Activated naive CD8-positive, alpha-beta T cell treated with anti-CD3 and anti-CD28 coated beads for 36 hours (primary cell): ENCODE measurements at places on chromosomes 13 and 19.

GRCh38 chr19:10826231-10826630, 9.8 kb downstream of the TMED1 start:
- no peak for DNase-seq

- no peak for DNase-seq
Observed at GRCh38 chr19:45765702-45766295, 3.3 kb downstream of the SIX5 start.

GRCh38 chr13:34862716-34863115, 79.4 kb upstream of the NBEA start:
- DNase-seq, result no peak

DNA sequence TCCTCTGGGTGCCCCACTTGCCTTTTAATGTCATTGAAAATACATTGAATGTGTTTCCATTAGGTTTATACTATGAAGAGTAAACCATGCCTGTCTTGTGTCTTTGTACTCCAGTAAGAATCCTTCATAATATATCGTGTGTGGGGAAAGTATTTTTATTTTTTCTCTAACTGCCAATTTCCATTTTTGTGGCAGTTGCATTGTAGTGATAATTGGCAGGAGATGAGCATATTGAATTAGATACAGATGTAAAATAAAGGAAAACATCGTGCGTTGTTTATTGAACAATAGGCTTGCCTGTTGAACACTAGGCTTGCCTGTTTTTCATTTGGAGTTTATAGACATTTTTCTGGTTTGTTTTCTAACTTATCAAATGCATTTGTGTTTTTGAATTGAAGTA, 218.8 kb downstream of the NBEA start:
- DNase-seq, result no peak

- no peak for DNase-seq
Observed at GRCh38 chr19:30064348-30064699, 122.3 kb downstream of the URI1 start.

- no peak for DNase-seq
Observed at GRCh38 chr13:76385586-76385985, 500.6 kb downstream of the KCTD12 start.

GRCh38 chr13:41019578-41020347, 647 bp upstream of the ELF1 start:
- DNase-seq, result no peak

- no peak for DNase-seq
Observed at GRCh38 chr19:7832009-7832408, 2.0 kb downstream of the EVI5L start.

DNA sequence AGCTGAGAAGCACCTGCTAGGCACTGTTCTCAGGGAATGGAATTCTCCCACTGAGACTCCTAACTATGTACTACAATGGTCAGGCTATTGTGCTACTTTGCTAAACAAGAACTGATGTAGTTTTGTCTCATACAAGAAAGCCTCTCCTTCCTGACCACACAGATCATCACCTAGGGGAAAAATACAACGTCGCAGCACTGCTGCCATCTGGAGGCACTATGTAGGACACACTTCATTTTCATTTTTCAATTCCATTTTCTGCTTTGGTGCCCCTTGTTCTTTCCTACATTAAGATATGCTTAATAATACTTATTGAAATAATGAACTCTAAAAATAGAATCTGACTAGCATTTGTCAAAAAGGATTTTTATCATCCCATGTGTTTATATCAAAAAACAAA, 21.1 kb downstream of the PROSER1 start:
- DNase-seq, result no peak

DNA sequence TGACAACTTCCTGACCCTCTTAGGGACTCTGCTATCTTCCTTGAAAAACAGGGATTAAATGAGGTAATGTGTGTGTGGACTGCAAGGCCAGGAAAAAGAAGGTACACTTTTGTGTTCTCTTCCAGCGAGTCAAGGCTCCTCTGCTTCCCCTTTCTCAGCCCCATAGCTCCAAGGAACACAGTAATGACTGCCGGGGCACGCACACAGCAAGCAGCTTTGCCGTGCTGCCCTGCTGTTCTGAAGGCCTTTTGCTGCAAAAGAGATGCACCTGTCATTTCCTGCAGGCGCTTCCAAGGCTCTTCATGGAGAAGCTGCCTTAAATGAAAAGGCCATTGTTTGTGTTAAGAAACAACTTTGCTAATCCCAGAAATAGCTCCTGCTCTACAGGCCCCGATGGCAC, 84.6 kb downstream of the CYSLTR2 start:
- DNase-seq, result no peak

- no peak for DNase-seq
Observed at GRCh38 chr13:112326821-112327370, 49.3 kb upstream of the SPACA7 start.

DNA sequence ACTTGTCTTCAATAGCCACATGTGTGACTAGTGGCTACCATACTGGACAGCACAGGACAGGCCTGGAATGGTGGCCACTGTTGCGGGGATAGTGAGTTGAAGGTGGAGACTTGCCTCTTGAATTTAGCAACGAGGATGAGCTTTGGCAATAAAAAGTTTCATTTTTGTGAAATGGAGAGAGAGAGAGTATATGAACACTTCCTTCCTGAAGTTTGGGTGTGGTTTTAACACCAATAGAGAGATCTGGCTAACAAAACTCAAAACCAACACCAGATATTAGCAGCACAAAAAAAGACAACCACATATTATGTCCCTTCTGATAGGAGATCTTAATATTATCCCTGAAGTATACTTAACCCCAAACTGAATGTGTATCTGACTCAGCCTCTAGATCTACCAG, 6.3 kb upstream of the LRFN3 start:
- DNase-seq, result no peak

DNA sequence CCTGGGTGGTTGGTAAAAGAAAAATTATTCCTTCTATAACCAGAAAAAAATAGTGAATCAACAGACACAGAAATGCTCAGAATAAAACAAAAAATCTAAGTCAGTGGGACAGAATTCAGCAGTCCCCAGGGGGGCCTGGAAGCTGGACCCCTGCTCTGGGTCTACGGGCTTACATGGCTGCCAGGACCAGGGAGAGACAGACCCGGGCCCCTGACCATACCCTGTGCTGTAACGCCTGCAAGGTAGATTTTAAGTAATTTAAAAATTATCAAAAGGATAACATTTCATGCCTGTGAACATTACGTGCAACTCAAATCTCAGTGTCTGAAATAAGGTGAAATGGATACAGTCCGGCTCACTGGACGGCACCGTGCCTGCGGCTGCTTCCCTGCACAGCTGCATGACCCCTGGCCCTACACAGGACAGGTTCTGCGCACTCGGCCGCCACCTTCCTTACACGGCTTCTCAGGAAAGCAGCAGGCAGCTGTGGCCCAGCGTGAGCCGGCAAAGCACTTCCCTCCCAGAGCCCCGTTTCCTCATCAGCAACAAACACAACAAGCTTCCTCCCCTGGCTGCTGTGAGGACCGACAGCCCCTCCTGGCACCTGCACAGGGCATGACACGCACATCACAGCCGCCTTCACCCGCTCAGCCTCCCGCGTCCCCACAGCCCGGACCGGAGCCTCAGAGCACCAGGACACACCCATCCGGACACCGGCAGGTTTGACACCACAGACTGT, 22.2 kb downstream of the RASA3 start:
- peak; percentile 75 for DNase-seq

DNA sequence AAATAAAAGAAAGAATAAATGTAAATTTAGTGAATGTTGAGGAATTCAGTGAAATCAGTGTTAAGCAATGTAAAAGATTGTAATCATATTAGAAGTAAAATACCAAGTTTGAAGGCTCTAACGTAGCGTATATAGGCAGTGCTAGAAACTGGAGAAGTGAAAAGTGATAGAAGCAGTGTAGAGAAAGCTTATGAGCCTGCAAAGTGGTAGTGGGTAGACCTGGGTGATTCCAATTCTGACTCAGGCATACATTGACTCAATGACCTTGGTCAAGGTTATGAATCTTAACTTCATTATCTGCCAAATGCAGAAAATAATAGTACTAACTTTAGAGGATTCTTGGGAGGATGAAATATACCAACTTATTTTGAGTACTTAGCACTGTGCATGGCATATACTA, 4.1 kb downstream of the SLC10A2 start:
- no peak for DNase-seq

- DNase-seq, result no peak
Observed at GRCh38 chr13:23567906-23568460, 2.2 kb upstream of the TNFRSF19 start.

DNA sequence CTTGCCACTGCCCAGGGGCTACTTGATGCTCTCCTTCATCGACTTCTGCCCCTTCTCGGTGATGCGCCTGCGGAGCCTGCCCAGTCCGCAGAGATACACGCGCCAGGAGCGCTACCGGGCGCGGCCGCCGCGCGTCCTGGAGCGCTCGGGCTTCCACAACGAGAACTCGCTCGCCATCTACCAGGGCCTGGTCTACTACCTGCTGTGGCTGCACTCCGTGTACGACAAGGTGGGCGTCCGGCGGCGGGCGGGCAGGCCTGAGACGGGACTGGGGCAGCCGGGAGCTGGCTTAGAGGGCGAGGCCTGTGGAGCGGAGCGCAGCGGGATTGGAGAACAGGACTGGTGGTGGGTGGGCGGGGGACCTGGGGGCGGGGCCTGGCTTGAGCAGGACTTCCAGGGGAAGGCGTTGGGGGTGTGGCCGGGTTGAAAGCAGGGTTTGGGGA, 12.7 kb upstream of the PSMD8 start:
- peak; percentile 78 for DNase-seq

- peak; percentile 91 for DNase-seq
Observed at GRCh38 chr19:52336117-52336790, at the start of gene ZNF610. ZNF610 (plus strand) TSS chr19:52336243; CDS start chr19:52349173, 12,930 bp downstream.

DNA sequence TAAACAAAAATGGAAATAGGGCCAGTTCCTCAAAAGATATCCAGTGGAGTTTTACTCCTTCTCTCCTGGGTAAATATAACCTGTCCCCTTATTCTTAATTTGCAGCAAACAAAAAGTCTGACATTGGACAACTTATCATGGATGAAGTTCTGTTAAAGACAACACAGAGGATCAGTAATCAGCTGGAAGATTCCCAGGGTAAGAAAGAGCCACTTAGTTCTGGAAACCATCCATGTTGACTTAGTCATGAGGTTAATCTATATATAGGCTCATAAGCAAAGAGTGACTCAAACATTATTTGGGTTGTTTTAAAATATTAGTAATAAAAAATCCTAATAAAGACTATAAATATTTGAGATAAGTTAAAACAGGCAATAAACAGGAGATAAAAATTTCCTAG, 40.5 kb upstream of the EBPL start:
- no peak for DNase-seq

DNA sequence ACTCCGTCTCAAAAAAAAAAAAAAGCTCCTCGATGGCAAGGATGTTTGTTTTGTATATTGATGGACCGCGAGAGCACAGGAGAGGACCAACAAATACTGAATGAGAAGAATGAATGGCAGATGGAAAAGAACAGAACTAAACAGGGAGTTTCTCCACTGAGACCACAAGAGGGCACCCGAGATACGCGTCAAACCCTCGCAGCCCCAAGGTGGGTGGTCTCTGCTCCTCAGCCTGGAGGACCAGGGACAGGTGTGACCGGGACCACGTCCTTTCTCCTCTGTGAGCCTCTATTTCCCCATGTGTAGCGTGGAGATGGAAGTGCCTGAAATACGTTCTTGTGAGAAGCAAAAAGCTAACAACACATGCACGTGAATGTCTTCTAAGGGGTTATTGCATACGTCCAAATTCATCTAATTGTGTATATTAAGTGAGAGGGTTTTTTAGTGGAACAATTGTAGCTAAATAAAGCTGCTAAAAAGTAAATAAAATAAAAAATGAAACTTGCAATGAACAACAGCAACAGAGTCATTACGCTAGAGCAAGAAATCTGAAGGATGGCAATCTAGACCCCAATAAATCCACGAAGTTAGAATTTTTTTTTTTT, 8.3 kb upstream of the CDC42EP5 start:
- peak; percentile 46 for DNase-seq

DNA sequence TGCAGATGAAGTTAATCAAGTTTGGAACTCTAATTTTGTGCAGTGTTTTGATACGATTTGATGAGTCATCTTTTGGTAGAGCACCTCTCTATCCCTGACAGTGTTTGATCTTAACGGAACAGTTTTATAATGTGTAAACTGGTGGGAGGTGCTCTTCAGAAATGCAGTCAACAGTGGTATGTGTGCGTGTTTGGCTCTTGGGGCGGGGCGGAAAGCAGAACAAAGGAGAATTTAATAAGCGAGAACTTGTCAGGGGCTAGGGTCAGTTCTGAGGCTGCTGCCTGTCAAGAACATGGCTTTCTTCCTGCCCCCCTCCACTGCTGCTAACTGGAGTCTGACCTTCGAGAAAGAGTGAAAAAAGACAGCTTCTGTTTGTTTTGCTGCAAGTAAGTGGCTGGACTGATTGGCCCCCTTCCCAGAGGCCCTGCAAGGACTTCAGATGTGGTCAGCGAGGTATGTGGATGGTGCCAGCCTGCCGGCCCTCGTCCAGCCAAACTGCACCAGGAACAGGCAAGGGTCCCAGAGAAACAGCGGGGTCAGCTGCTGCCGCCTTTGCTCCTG, 40.8 kb downstream of the BBC3 start:
- peak; percentile 71 for DNase-seq

DNA sequence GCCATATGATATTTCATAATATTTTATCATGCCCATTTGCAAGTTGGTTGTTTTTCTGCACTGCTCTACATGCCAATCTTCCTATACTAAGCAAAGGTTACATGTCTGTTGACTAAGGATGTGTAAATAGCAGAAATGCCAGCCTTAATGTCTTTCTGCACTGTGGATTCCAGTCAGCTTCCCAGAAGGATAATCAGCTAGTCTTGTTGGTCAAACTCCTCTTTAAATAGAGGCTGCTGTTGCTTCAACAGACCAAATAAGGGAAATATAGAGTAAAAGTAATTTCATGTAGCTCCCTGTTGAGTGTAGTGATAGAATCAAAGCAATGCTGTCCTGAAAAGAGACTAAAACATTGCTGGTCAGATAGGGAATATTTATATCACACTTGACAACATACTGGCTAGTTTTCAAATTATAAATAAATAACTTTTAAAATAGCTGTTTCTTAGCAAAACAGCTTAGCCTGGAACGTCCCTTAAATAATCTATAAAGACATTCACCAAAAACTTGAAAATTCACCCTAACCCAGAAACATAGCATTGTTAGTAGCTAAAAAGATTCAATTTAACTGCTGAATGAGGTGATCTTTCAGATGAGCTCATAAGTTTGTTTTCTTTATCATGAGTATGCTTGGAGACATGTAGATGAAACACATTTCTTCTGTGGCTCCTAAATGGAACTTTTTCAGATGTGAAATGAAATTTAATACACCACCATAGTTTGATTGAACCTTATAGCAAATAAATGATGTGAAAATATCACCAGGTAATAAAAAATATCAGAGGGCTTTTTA, 56.6 kb downstream of the FRY start:
- DNase-seq, result no peak

GRCh38 chr13:109939180-109939579, 152.8 kb upstream of the IRS2 start:
- DNase-seq, result no peak

DNA sequence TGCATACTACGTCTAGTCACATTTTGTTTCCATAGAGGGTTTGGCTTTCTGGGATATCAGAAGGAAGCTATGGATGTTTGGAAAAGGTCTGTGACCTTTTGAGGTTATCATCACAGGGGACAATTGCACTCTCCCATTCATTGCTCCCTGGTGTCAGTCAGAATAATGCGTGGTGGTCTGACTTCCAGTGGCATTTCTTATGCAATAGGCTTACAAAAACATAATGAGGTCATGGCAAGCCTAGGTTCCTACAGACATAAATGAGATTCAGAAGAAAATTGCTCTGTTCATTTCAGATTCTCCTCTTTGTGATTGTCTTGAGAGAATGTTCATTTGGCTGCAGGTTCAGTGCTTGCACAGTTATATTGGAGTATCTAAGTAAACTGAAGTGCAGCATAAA, 54.6 kb downstream of the ARHGAP35 start:
- no peak for DNase-seq
